Mucosa of descending colon (tissue), 3 donors: ENCODE measurements at places on chromosomes 11 and 22. TPM values are rescaled to one million over a fixed set of nuclear protein-coding genes. Genes with fewer than 3 reads are reported as not detected.

GRCh38 chr11:31050061-31050765 lies 319.3 kb downstream of the DCDC1 start:
- DNase-seq, result peak; percentile 10

GRCh38 chr11:17275400-17276235 lies 921 bp upstream of the NUCB2 start:
- DNase-seq, result no peak

DNA sequence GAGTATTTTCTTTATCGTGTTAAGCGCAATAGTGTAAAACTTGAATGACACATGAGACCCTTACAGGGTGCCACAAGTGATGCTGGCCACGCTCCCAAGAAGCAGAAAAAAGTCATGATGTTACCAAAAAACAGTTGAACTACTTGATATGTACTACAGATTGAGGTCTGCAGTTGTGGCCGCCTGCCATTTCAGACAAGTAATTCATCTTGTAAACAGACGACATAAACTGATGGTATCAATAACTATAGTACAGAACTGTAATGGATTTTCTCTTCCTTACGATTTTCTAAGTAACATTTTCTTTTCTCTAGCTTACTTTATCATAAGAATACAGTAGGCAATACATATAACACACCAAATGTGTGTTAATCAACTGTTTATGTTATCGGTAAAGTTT lies 5.5 kb downstream of the CD59 start:
- no peak for DNase-seq

KIRREL3 gene
- total RNA-seq, result 0.23 TPM

PGA3 gene
- 1.1 TPM for total RNA-seq

PGR gene
- total RNA-seq, result 0.92 TPM

DNA sequence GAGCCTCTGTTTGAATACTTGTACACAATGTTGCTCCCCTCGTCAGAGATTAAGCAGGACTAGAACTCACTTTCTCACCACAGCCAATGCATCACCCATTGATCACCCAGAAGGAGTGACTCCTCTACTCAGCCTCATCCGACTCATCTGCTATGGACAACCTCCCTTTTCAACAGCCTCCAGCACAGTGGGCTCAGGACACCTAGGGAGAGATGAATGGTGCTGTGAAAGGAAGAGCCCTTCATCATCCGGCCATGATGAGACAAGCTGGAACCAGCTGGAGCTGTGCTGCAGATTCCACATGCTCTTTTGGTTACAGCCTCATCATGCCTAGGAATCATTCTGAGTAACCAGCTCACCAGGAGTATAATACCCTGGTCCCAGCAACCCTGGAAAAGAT lies 15.5 kb downstream of the C11orf91 start:
- no peak for DNase-seq

DNA sequence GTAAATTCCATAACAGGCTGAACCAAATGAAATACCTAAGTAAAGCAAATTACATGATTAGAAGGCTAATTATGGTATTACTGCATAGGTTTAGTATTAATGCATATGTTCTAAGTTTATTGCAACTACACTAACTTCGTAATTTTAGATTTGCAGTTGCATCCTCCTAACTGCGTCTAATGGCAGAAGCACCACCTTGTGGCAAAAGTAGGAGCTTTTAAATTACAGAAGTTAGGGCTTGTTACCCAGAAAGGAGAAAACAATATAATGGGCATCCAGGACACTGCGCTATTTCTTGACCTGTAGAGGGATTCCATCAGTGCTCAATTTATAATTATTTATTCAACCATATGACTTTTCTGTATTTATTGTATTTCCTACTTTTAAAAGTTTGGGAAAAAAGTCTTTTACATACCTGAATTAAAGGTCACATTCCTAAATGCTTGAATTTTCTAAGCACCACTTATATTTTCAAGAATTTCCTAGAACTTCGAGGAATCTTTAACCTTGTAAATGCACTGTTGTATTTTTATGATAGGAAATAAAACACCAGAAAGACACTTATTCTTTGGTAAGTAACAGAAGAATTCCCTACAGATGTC lies 16.3 kb upstream of the GPR83 start:
- no peak for DNase-seq

- DNase-seq, result no peak
Measured at GRCh38 chr11:129146191-129146590, 45.9 kb downstream of the ARHGAP32 start.

- DNase-seq, result no peak
Measured at GRCh38 chr22:24367841-24368240, 59.6 kb upstream of the ADORA2A start.

GRCh38 chr22:41241133-41241676 lies 474 bp upstream of the CHADL start:
- no peak for DNase-seq

DNA sequence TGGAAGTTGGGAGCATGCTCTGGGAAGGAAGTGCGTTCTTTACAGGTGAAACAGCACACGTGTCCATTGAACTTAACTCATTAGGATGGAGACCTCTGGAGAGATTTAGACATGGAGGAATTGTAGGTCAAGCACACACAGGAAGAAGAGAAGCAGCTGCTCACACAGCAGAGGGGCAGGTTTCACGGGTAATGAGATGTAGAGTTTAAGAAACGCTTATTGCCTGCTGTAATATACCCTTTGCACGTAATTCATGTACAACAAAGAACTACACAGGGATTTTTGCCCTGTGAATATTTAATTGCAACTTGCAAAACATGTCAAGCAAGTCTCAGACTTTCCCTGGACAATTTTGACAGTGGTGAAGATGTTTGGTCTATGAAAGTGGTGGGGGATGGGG lies 508.0 kb downstream of the OPCML start:
- no peak for DNase-seq
